ENCODE measurements at places on chromosomes 12 and 14.

- DNase-seq = no peak
These were observed 136.8 kb downstream of the ADGRD1 start for GRCh38 chr12:131090274-131091210.

GRCh38 chr14:22531451-22532344, 57.3 kb downstream of the DAD1 start:
- DNase-seq = no peak

DNA sequence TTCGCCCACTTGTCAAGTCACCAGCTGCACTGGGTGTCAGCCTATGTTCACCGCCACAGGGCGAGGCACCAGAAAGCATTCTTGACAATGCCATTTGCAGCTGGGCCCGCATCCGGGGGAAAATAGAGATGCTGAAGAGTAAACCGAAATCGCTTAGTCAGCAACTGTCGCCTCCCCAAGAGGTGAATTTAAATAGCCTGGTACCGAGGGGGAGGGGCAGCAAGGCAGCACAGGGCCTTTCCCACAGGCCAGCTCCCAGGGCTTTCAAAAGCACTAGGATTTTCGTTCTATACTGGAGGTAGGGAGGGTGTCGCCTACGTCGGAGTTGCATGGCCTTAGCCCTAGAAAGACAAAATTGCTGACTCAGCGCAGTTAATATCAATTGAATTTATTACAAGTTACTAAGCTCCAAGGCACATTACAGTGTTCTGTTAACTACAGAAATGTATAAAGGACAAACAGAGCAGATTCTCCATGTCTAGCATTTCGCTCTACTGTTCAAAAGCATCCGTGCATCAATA, 4.3 kb downstream of the IRF2BPL start:
- peak; percentile 77 for DNase-seq

DNA sequence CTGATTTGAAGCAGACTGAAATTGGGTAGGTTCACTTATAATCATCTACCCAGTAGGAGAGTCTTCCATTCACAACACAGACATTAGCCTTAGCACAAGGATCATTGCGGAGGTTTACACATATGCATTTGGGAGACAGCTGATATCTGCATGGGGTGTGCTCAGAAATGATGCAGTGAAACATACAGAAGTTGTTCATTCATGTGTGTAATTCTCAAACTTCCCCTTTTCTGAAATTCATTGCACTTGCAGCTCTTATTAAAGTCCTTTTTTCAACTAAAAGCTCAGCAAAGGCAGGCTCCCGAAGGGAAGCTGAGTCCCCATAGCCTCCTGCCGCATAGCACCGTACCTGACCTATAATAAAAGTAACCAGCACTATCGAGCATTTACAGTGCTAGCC, 218.3 kb upstream of the CRY1 start:
- no peak for DNase-seq

GRCh38 chr12:27488479-27488878, 35.5 kb upstream of the PPFIBP1 start:
- no peak for DNase-seq

DNA sequence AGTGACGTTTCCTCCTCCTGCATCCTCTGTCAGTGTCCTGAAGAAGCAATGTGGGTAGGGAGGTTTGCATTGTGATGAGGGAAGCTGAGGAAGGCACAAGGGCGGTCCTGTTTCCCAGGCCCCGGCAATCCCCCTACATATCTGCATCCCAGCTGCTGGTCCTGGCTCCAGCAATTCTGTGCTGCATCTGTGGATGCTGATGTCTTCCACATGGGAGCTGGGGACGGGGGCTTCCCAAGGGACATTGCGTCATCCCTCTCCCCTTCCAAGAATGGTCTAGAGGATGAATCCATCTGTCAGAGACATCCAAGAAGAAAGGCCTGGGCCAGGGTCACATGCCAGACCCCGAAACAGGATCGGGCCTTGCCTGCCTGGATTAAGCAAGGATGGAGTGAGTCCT, 52.1 kb downstream of the TSPAN11 start:
- no peak for DNase-seq

DNA sequence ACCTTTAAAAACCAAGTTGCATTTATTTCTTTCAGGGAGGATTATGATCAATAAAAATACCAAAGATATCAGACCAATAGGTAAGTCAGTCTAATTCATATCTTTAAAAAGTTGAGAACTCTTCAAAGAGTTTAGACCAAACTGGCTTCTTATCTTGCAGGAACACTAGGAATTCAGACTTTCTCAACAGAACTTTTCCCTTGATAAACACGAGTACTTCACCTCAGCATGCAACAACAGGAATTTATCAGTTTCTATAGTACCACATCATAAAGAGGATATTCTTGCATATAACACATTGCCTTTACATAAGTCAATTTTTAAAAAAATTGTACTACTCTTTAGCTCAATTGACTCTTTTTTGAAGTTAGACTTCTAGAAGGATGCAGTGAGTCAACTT, 68.2 kb downstream of the DNAI7 start:
- DNase-seq = no peak

DNA sequence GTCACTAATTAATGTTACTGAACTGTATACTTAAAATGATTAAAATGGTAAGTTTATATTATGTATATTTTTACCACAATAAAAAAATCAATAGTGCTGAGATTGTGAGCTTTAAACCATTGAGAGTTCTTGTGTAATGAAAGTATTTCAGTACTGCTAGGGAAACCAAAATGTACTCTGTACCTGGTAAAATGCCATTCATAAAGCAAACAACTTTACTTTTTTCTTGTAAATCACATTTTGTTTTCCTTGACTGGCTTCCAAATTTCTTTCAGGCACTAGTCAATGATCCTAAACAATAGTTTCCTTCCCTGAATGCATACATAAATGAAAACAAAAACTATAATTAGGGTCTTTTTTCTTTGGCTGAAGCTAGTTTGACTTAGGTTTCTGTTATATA, 29.4 kb upstream of the SNRPF start:
- no peak for DNase-seq

DNA sequence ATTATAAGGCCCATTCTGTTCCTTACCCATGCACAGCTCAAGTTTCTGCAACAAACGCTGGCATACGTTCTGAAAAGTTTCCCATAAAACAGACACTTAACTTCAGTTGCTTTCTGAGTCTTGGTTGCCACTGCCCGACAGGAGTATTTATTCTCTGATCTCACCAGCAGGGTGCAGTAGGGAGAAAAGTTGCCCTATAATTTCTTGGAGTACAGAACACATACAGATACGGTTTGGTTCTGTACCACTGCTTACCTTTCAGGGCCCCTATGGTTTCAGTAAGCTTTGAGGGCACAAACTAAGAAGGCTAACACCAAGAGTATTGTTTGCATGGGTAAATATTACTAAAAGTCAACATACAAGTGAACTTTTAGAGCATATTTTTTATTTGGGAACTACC, 77.9 kb downstream of the SPATA7 start:
- no peak for DNase-seq

- DNase-seq = no peak
These were observed 22.2 kb upstream of the CCND2 start for GRCh38 chr12:4251216-4251891.

DNA sequence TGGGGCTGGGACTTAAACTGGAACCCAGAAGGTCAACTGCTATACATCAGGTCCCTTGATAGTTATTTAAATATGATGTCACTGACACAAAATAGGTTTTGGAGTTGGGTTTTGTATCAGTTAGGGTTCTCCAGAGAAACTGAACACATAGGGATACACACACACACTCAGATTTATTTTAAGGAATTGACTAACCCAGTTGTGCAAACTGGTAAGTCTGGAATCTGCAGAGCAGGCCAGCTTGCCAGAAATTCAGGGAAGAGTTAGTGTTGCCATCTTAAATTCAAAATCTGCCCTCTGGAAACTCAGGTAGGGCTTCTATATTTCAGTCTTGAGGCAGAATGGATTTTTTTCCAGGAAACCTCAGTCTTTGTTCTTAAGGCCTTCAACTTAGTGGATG, 36.9 kb downstream of the MAPK1IP1L start:
- DNase-seq = no peak

DNA sequence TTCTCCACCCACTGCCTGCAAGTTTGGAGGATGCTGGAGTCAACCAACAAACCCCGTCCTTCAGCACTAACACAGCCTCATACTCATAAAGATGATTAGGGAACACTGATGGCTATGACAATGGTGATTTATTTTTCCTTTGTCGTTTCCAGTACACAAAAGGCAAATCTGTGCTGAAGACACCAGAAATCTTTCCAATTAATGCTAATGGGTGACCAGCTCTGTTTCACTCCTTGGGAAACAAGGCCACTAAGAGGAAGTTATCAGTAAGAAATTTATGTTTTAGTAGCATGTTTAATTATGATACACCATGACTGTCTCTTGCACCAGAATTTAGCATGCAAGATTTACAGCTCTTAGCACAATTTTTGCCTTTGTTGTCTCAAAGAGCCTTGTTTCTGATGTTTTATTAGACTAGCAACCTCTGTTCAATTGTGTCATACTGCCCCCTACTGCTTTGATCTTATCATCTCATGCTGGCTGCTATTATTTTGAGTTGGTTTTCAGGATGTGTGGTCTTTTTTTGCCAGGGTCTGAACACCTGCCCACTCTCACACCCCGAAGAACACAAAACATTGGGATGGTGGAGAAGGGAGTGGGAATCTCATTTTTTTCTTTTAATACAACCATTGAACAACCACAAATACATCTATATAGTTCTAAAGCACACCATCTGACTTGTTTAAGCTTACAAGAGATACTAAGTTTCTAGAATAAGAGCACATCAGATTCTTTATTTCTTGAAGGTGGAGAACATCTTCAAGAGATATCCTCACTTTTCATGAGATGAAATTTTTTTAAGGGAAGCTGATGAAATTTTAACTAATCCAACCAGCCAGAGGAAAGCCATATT, 160.9 kb downstream of the SPTSSA start:
- peak; percentile 45 for DNase-seq

DNA sequence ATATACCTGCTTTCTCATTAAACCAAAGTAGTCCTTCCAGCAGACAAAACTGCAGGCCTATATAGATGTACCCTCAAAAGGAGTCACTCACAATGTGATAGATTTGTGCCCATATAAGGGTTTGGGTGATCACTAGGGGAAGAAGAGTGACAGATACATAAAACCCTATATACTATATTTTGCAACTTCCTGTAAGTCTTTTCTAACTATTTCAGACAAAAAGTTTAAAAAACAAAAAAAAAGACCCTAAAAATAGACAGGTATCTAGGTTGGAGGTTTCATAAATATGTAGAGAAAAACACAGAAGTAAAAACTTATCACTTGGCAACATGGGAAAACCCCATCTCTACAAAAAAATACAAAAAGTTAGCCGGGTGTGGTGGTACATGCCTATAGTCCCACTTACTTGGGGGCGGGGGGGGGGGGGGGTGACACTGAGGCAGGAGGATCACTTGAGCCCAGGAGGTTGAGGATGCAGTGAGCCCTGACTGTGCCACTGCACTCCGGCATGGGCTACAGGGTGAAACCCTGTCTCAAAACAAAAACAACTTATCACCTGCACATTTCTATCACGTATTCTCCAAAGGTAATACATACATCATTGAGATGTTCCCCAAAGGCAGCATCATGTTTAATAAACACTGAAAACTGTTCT, 2.9 kb downstream of the VCPKMT start:
- no peak for DNase-seq

DNA sequence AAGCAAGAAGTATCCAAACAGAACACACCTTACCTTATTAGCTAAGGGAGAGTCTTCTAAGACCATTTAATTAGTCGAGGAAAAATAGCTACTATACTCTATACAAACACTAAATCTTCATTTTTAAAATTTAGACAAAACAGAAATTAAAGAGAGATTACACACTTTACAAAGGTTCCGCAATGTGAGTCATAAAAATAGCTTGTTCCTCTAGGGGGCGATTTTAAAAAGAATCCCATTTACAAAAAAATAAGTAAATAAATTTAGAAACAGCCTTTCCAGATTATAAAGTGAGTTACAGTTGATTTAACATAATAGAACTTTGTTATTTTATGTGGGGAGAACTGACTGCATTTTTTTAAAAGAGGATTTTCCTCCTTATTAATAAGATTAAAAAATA, 201.6 kb downstream of the PAX9 start:
- DNase-seq = no peak

- no peak for DNase-seq
These were observed 25.9 kb upstream of the POLR3B start for GRCh38 chr12:106331599-106331998.

GRCh38 chr12:106442575-106442974, 85.0 kb downstream of the POLR3B start:
- DNase-seq = no peak

DNA sequence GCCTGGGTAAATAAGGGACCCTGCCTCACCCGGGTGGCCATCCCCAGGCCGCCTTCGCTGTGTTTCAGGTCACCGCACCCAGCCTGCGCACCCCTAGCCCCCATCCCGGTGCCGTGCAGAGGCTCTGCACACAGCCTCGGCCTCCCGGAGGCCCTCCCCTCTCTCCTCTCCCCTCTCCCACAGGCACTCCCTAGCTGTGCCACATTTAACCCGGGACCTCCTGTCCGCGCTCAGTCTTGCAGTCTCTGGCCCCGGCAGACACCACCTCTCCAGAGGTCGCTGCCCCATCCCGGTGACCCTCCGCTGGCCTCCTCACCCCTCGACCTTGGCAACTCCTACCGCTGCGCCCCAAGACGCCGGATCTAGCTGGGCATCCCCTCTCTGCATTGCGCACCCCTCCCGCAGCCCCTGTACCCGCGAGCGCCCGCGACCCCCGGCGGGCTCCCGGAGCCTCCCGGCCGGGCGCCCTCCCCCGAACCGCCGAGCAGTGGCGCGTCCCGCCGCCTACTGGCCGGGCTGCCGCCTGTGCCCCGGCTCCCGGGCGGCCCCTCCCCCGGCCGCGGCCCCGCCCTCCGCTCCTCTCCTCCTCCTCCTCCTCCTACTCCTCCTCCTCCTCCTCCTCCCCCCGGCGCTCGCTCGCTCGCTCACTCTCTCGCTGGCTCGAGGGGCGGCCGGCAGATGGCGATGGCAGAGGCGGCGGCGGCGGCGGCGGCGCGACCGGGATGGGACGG, 120.7 kb downstream of the AACS start:
- DNase-seq = no peak

GRCh38 chr14:87343652-87344051, 649.3 kb downstream of the GALC start:
- DNase-seq = no peak

DNA sequence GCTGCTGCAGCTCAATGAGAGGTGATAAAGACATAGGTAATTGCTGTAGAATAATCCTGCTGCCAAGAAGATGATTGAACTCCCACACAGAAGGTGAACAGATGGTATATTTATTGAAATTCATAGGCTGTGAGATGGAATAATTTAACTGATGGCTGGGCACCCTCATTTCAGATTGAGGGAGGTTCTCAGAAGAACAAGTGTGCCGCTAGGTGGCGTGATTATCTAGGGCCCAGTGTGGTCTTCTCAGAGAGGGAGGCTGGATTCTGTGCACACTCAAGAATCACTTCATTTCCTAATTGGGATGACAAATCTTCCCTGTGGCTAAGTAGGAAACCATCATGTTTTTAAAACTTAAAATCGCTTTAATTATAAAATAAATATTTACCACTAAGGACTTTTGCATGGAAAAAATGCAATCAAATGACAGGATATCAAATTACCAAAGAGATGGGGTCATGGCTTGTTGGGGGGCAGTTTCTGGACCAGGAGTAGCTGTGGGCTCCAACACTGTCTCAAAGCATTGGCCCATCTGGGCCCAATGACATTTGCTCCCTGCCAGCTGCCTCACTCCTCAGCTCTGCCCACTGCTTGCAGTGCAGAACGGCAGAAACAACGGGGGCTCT, 132.3 kb downstream of the SNAPC1 start:
- peak; percentile 30 for DNase-seq

- no peak for DNase-seq
These were observed 9.3 kb upstream of the GYS2 start for GRCh38 chr12:21613931-21614330.
